GM12892 (cell line): ENCODE measurements at places on chromosomes 7 and 10.

DNA sequence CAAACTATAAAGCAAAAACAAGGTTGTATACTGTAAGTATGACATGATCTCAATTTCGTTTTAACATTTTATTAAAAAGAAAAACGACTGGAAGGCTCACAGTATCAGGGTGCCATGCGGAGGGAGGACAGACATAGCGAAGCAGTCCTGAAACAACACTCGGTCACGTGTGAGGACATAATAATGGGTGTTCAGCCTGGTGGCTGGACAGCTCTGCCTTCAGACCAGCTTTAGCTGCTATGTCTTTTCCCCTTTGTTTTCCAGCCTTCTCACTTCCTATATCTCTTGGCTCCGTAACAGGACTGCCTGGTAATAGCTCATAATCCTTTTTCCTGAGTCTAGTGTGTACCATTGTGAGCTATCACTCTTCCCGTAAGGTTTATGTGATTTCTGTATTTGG lies 18.4 kb upstream of the KLF14 start:
- DNase-seq: no peak

- no peak for DNase-seq
Measured at GRCh38 chr7:126016722-126017121, 1087.1 kb upstream of the POT1 start.

GRCh38 chr7:115822380-115822779 lies 208.2 kb downstream of the TFEC start:
- no peak for DNase-seq

DNA sequence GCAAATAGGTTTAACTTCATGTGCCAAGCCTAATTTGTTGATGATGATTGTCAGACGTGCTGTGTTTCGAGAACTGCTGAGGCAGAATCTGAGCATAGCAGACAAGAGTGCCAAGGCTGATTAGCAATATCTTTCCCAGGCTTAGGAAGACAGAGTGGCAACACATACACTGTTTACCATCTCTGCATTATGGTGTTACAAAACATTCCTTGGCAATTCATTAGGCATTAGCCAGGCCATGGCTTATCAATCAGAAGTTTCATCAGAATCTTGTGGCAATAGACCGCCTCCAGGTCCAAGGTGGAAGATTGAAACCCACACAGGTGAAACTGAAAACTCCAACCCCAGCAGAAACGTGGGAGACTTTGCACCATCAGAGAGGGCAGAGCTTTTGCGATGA lies 148.5 kb downstream of the AOAH start:
- DNase-seq: no peak

GRCh38 chr7:128833946-128834325 lies 3.7 kb downstream of the FLNC start:
- no peak for DNase-seq

GRCh38 chr7:80182630-80183276 lies 48.1 kb downstream of the GNAI1 start:
- no peak for DNase-seq

- no peak for DNase-seq
Measured at GRCh38 chr10:80542053-80542452, 4.4 kb downstream of the SH2D4B start.

- DNase-seq: no peak
Measured at GRCh38 chr7:134940729-134941128, 45.6 kb upstream of the AGBL3 start.

- no peak for DNase-seq
Measured at GRCh38 chr10:14667280-14667679, 107.4 kb downstream of the FAM107B start.

DNA sequence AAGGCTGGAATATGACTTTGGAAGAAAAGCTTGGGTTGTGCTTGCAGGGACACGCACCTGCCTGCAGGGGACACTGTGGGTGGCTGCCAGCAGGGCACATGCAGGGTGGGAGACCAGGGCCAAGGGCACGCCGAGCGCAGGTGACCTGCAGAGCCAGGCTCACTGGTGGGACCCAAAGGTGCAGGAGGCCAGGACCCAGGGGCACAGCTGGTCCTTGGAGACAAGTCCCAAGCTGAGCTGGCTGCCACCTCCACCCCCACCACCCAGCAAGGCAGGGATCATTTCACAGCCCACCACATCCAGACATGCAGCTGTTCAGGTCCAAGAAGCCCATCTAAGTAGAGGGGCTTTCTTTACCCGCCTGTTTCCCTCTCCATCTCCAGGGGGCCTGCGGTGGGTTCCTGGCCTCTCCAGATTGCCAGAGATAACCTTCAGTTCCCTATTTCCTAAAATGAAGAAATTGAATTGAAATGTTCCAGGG lies 13.8 kb upstream of the CLIP2 start:
- no peak for DNase-seq

GRCh38 chr7:36605261-36606051 lies 118.8 kb downstream of the AOAH start:
- DNase-seq: no peak

DNA sequence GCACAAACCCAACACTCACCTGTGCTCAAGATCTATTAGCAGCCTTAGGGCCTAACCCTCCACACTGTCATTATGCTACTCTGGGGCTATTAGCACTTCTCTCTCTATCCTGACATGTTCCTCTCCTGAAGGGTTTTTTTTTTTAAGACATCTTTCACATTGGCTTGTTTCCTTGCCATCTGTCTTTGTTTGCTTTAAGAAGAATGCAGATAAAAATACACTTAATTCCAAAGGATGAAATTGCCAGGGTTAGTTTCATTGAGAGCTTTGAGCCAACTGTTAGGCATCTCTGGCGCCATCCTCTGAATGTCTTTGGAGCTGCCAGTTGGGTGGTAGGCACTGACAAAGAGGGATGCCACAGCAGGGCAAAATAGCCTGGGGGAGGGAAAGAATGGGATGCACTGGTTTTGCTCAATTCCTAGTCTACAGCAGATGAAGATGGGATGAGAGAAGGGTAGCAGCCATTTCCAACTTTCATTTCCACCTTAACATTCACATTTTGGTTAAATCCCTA lies 399.2 kb downstream of the SORCS1 start:
- no peak for DNase-seq

DNA sequence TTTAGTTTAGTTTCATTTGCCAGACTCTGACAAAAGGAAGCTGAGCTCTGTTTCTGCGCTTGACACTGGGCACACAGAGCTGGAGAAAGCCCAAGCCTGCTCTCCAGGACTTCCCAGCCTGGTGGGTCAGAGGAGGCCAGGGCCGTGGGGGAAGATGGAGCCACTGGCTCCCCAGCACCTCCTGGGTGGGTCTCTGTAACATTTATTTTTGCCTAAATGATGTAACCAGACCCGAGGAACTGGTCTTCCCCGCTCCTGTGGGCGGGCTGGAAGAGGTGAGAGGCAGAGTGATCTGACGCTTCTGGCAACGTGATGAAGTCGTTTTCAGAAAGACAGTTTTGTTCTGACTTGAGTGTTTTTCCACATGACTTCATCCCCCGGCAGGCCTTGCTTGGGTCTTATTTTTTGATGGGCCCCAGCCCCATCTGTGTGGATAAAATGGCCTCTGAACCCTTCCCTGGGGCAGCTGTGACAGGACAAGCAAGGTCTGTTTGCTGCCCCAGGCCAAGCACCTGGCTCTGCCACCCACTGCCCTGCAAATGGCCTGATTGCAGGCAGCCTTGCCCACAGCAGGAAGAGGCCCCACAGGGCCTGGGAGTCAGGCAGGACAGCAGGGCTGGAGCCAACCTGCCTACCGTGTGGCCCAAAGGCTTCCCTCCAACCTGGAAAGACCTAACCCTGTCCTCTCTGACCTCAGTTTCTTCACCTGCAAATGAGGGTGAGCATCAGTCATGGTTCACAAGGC lies 304.9 kb upstream of the ZMIZ1 start:
- peak; percentile 36 for DNase-seq

DNA sequence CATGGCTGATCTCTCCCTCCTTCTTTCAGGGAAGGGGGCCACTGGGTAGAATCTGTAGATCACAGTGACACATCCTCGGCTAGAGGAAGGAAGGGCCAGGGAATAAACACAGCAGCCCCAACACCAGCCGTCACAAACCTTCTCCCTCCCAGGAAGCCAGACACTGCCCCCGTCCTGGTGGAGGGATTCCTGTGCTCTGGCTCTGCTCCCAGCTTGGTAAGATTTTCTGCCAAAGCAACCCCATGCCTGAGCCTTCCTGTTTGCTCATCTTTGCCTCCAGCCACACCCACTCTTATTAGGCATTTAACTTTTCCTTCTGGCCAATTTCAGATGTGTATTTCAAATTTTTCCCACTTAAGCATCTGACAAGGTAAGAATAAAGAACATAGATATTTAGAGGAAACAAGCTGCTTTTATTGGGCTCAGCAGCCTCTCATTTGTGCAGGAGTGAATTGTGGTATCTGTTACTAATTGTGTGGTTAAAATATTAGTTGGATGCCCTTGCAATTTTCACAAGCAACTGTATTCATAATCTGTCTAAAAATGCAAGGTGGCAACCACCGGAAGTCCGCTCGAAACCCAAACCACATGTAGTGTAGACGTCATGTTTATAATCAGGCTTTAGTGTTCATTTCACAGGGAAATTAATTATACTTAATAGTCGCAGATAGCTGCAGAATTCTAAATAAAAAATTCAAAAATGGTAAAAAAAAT lies 13.2 kb upstream of the NPS start:
- DNase-seq: no peak

DNA sequence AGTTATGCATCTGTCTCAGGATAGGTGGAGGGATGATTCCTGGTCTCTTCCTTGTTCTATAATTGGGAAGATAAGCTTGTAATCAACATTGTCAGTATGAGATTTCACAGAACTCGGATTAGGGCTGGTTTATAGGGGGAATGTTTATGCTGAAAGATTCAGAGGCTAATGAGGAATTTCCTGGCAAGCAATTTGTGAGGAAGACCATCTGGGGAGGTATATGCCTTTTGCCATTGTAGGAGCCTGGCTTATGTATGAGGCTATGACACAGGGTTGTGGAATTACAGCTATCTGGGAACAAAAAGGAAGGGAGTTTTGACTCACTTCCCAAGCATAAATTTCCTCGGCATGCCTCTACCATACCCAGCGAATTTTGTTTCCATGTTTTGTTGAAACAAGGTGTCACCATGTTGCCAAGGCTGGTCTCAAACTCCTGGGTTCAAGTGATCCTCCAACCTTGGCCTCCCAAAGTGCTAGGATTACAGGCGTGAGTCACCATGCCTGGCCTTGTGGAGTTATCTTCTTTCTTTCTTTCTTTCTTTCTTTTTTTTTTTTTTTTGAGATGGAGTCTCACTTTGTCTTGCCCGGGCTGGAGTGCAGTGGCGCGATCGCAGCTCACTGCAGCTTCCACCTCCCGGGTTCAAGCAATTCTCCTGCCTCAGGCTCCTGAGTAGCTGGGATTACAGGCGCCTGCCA lies 1.6 kb upstream of the COPS6 start:
- DNase-seq: no peak

DNA sequence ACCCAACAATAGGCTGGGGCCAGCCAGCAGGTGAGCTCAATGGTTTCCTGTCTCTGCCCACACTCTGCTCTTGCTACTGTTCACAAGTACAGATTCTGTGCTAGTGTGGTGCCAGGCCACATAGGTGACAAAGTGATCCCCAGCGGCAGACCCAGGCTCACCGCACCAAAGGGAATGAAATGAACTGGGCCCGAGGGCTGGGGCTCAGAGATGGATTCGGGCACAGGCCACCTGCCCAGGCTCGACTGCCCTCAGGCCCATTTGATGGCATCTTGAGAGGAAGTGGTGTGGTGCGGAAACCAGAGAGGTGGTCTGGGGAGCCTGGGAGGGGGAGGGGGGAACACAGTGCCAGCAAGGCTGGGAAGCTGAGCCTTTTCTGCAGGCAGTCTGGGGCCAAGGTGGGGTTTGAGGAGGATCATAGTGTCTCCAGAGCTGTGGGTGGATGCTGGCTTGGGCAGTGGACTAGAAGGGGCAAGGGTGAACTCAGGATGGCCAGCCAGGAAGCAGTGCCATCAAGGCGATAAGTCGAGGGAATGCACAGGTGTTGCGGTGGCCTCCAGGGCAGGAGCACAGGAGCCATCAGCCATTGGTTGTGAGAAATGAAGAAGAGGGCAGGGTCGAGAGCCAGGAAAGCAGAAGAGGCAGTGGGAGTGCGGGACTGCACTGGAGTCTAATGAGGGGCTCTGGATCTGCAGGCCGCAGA lies 85.2 kb downstream of the ARHGAP22 start:
- DNase-seq: no peak

DNA sequence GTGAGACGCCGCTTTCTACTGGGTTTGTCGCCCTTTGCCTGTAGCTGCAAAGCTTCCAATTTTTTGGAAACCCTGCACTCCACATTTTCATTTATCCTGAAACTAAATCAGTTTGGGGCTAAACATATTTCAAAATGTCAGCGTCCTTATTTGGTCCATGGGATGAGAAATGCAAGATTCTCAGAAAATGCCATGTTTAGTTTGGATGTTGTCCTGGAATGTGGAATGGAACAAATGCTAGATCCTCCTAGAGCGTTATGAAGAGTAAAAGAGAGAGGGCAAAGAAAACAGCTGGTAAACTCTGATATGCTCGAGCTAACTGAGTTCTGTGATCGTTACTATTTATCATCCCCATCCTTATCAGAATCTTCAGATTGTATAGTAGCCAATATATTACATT lies 236.9 kb downstream of the KLF6 start:
- DNase-seq: no peak

- peak; percentile 14 for DNase-seq
Measured at GRCh38 chr7:44846816-44847508, 925 bp downstream of the H2AZ2 start.

GRCh38 chr10:28592953-28593352 lies 60.0 kb downstream of the WAC start:
- no peak for DNase-seq

- DNase-seq: no peak
Measured at GRCh38 chr7:125423458-125424155, 494.0 kb upstream of the POT1 start.

DNA sequence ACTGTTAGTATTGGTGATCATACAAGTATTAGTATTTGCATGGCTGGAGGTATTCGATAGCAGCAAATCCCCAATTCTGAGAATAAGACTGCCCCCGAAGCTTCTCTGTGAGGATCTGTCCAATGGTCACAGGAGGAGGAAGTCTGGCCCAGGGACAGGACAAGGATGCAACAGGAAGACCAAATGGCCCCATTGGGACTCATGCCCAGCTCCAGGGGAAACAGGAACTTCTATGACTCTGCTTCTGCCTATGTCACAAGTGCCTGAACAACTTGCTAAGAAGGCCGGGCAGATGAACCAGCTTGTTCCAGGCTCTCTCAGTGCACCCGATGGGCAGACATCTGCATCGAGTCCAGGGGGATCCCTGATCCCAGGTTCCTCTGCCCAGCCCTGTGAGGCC lies 172.0 kb upstream of the GRB10 start:
- DNase-seq: no peak

GRCh38 chr10:118708571-118708970 lies 46.2 kb downstream of the CACUL1 start:
- DNase-seq: no peak

DNA sequence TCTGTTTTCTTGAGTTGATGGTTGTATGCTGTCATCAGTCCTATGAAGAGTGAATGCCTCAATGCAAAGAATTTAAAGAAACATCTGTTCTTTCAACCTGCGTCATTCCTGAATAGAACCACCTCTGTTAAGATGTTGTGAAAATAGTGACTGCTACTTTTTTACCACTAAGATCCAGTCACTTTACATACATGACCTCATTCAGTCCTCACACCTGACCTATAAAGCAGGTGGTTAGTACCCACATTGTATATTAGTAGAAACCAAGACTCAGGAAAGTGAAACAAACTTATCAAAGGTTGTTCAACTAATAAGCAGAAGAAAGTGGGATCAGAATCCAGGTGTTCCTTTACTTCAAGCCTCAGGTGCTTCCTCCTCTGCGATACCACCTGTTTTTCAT lies 64.8 kb downstream of the ITGB8 start:
- no peak for DNase-seq

GRCh38 chr7:99728615-99729014 lies 6.4 kb downstream of the CYP3A7 start:
- no peak for DNase-seq
